ENCODE measurements at places on chromosomes 6 and 20.

DNA sequence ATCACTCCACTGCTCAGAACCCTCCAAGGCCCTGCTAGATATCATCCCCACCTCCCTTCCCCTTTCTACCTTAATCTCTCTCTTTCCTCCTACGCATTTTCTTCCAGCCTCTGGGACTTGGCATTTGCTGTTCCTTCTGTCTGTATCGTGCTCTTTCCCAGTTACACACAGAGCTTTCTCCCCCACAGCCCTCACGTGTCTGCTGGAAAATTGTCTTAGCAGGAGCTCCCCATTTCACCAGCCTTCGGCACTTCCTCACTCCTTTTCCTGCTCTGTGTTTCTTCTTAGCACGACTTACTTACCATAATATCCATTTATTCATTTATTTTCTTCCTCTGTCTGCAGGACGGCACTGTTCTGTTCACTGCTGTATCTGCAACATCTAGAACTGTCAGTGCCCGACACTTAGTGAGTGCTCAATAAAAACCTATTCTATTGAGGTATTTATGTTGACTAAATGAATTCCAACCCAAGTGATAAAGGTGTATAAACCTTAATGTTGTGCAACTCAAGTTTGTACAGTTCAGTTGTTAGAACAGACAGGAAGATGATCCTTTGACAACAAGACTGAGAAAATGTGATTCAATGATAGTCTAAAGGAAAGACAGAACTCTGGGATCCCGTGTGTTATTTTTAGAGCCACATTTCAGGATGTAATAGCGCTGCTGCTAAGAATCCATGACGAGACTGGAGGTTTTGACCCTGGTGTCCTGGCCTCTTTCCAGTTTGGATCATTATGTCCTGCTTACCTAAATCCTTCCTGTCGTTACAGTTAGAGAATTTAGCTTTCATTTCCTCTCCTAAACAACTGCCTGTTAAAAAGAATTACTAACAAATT lies 170.1 kb upstream of the LAMP5 start:
- peak; percentile 73 for DNase-seq

DNA sequence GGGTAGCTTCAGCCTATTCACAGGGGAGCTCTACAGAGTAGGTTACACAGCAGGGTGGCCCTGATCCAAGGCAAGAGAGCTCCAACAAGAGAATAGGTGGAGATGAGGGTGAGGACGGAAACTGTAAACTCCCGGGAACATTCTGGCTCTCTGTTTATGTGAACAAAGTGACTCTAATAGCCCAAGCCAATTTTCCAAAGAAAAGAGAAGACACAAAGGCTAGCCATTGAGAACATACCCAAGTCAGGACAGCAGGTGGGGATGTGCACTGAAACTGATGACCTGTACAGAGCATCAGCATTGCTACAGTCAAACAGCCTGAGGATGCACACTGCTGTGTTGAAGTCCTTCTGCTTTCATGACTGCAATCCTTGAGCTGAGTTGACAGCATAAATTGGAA lies 136.0 kb upstream of the TOP1 start:
- no peak for DNase-seq

GRCh38 chr20:49288784-49289696 lies 11.2 kb upstream of the ZNFX1 start:
- DNase-seq, result no peak

- no peak for DNase-seq
Measured at GRCh38 chr6:30097902-30098768, 14.8 kb downstream of the TRIM31 start.

- no peak for DNase-seq
Measured at GRCh38 chr6:138226700-138227315, 8.5 kb upstream of the PBOV1 start.

DNA sequence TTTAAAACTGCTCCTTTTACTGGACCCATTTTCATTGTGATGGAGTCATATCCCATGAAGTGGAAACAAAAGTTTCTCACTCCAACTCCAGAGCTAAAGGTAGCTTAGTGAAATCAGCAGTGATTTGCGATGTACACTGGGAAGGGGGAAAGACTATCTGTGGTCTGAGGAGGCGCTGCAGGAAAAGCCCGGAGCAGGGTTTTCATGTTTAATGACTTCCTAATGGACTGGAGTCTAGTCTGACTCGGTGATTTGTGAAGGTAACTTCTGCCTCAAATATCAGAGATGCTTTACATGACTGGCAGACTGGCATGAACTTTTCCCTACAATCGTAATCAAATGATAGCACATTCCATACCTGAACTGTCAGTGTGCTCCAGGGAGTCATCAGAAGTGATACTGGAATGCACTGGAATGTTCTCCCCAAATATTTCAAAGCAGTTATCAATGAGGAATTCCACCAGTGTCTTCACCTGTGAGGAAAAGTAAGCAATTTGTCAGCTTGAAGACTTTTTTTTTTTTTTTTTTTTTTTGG lies 7.0 kb downstream of the TAGAP start:
- DNase-seq, result peak; percentile 37

DNA sequence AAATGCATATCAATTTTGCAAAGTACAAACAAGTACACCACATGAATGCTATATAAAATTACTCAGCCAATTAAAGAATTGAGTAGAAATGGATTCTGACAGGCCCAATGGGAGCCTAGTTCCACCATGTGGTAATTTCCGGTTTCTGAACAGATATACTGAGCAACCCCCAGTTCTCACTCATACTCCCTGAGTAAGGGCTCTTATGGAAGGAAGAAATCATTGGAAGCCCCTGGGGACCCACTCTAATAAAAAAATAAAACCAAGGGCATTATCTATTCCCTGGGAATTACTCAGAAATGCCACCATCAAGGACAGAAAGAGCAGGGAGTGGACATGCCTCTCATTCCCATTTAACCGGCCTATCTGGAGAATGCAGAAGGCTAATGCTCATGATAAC lies 34.6 kb downstream of the STX7 start:
- DNase-seq, result no peak

GRCh38 chr6:138219398-138219797 lies 1.1 kb upstream of the PBOV1 start:
- DNase-seq, result no peak

GRCh38 chr6:142481466-142481865 lies 179.7 kb downstream of the ADGRG6 start:
- DNase-seq, result peak; percentile 13

DNA sequence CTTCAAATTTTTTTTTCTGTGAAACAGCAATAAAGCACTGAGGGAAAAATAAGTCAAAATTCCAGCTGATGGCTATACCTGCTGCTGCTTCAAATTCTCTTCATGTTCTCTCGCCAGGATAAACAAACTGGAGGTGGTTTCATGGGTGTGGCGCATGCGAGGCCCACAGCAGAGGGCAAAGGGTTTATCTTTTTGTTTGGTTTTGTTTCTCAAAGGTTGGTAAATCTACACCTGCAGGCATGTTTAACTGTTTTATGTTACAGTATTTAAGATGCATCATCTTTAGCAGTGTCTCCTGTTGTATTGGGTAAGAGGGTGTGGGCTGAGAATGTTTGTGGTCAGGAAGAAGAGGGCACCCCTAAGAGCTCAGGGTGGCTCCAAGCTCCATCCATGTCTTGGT lies 342.2 kb downstream of the CDH26 start:
- no peak for DNase-seq

DNA sequence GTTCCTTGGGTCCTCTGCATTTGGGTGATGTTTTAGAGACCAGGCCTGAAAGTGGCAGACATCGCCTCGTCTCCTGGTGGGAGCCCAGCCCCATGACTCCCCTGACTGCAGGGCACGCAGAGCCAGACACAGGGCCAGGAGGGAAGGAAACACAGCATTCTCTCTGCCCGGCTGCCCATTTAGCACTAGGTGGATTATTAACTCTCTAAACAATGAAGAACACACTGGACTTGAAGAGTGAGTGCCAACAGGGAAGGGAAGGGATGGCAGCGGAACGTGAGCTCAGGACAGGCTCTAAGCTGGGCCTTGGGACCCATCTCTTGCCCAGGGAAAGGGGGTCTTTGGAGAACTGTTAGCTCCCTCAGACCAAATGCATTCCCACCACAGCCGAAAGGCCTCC lies 80.4 kb downstream of the TBXT start:
- no peak for DNase-seq

- DNase-seq, result no peak
Measured at GRCh38 chr6:157791450-157791849, 31.6 kb upstream of the SNX9 start.

DNA sequence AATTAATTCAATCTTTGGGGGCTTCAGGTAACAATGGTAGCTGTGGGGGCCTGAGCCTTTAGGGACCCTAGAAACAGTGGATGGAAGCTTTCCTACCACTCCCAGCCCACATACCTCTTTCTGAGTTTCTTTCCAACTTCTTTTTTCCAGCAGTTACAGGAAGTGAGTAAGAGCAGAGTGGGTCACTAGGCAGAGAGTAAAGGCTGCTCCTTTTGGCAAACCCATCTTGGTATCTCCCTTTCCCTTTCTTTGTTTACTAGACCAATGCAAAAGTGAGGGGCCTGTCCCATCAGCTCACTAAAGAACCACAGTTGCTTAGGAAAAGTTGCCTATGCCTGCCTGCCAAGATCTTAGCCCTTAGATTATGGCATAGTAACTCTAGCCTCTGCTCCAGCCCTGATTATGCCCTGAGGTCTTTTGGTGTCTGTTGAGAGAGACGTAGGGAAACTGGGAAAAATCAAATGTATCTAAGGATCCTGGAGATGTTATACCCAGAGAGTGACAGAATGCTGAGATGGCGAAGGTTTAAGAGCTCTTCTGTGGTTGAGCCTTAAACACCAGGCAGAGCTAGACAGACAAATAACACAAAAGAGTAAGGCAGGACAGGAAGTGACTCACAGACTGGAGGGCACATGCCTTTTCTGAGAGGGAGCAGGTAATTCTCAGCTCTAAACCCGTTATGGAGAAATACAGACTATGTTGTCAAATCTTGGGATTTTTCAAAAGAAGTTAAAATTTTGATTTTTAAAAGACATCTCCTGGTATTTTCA lies 31.3 kb downstream of the TRMT6 start:
- DNase-seq, result no peak

DNA sequence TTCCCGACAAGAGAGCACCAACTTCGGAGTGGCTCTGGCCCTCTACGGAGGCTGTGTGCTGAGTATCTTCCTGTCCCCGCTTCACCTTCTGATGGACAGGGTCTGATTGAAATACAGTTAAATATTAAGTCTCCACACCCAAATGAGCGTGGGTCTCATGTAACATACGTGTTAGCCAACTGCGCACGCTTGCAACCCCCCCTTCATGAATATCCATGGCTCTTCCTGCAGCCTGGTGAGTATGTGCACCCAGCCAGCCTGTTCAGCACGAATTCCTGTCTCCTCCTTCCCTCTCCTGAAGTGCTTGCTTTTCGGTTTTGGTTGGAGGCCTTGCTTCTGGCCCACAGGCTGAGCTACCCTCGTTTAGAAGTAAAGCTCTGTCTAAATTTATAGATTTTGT lies 102.9 kb upstream of the FRMD1 start:
- DNase-seq, result no peak

- no peak for DNase-seq
Measured at GRCh38 chr6:84576029-84576428, 188.4 kb downstream of the TBX18 start.

- no peak for DNase-seq
Measured at GRCh38 chr6:71289039-71289801, 609 bp downstream of the OGFRL1 start.

DNA sequence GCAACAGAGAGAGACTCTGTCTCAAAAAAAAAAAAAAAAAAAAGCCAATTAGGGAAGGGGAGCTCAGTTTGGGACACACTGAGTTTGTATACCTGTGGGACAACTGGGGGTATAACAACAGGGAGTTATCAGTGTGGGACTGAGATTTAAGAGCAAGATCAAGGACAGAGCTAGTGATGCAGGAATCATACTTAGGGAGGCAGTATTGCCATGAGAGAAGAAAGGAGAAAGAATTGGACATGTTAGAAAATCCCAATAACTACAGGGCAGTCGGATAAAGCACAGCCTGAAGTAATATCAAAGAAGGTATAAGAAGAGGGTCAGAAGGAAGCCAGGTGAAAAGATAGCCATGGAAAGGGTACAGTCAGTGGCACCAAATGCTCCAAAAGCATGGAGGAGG lies 121.2 kb downstream of the PTPRT start:
- no peak for DNase-seq

DNA sequence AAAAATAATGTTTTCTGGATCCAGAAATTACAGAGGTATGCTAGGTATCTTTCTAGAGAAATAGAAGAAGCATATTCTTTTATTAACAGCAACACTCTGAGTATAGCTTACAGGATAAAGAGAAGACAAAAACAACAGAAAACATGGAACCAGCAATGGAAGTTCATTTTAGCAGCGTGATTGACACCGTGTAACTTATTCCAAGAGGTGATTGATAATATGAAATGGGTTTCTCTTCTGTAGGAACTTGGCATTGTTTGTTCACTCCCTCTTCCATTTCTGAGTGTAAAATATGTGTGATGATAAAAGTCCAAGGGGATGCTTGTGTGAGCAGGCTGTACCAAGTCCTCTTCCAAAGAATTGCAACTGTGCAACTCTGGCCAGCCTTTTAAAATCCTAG lies 303.0 kb downstream of the COL12A1 start:
- no peak for DNase-seq

- no peak for DNase-seq
Measured at GRCh38 chr20:43536817-43537440, 21.9 kb upstream of the SGK2 start.

GRCh38 chr6:170283212-170284081 lies 7.4 kb downstream of the DLL1 start:
- no peak for DNase-seq

- no peak for DNase-seq
Measured at GRCh38 chr6:45595010-45595851, 217.5 kb upstream of the SUPT3H start.

DNA sequence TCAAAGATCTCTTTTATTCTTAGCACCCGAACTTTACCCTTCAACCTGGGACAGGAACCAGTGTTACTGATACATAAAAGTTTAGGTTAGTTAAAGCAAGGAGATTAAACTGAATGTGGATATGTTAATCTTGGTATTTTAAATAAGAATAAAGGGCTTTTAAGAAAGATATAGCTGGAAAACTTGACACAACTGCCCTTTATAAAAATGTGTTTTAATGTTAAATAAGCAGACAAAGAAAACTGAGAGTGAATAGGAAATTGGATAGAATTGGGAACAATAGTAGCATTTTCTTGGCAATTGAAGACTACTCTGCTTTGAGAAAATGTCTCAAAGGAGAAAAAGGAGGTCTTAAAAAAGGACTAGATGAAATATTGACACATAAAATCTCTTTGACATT lies 45.9 kb upstream of the CRISP1 start:
- DNase-seq, result no peak

DNA sequence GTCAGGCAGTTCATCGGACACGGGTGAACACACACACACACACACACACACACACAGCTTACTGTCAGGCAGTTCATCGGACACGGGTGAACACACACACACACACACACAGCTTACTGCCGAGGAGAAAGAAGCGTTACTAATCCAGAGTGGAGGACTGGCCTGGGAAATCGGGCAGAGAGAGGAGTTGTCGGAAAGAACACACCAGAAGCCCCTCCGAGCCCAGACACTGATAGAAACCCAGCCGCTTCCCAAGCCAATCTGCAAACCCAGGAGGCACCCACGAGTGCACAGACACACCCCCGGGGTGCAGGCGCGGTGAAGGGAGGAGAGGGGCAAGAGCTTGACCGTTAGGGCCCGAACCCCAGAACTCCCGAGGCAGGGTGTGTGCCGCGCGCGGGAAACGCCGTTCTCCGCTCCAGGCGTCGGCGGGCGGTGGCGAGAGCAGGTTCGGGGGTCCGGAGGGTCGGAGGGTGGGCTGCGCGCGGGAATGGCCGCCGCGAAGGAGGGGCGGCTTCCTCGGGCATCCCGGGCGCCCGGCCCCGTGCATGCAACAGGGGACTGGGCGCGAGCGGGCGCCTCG lies 636 bp downstream of the ELOVL2 start:
- DNase-seq, result peak; percentile 63

Data from left kidney (tissue), 8 donors.